NCI-H2029 treated with DMSO at 0.1 percent for 48 hours (cell line): ENCODE measurements at places on chromosomes 2 and 18.

DNA sequence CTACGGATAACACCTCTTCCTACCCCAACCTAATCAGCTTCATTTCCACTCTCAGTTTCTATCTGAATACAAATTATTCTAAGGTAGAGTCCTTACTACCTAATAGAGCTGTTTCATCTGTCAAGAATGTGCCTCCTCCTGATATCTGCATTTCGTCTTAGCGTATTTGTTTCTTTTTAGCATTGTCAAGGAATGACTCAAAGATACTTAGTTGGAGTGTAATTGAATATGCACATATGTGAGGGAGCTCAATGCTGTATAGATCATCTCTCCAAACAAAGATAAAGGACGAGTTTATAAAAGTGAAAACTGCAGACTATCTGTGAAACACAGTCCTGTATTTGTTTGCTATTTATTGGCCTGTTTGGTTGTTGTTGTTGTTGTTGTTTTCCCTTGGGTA is 2059.4 kb upstream of the CELF4 start:
- no peak for DNase-seq

DNA sequence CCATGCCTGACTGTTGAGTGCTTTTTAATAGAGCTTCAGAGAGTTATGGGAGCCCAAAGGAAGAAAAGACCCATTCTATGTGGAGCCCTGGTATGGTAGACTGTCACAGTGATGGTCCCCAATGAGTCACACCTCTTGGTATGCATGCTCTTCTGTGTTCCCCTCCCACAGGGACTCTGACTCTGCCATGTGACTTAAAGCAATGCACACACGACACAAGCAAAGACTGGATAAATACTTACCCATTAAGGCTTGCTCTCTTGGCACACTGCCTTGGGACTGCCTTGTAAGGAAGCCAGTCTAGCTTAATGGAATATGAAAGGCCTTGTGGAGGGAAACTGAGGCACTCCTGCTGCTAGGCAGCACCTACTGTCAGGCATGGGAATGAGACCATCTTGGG is 16.7 kb upstream of the DTNB start:
- DNase-seq, result no peak

DNA sequence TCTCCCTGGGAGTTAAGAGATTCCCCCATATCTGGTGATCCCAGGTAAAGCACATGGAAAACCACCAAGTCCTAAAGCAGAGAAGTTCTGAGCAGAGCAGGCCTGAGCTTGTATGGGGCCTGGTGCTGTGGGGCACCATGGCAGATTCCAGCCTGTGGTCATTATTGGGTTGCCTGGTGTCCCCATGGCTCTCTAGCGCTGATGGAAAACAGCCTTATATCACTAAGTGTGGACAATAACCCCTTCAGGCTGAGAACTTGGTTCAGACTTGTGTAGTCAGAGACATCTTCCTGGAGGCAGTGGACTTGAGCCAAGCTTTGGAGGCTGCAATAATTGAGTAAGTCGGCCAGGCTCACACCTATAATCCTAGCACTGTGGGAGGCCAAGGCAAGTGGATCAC is 96.8 kb downstream of the MCFD2 start:
- DNase-seq, result no peak

DNA sequence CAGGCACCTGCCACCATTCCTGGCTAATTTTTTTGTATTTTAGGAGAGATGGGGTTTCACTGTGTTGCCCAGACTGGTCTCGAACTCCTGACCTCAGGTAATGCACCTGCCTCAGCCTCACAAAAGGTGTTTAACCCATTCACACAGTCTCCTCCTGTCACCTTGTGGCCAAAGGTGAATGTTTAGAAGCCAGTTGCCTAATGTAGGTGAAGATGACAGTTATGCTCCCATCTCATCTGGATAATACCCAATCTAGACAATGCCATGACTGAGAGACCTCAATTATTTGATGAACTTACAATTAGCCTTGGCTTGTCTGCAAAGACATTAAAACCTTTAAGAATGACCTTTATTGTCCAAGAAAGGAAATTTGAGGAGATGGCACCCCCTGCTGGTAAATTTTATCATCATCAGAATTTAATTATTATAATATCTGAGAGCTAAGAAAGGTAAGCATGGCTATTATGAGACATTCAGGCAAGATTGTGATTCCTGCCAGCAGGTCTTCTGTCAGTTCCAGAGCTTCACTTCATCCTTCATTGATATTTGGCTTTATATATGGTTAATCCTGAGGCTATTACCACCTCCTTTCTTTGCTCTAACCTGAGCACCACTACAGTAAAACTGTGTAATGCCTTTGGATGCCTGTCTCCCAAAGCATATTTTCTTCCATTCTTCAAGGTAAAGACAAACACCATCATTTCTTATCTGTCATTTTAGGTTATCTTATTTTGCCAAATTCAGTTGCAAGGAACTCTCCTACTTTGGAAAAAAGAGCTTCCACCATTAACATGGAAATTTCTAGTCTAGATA is 117.6 kb downstream of the FAM124B start:
- DNase-seq, result no peak

DNA sequence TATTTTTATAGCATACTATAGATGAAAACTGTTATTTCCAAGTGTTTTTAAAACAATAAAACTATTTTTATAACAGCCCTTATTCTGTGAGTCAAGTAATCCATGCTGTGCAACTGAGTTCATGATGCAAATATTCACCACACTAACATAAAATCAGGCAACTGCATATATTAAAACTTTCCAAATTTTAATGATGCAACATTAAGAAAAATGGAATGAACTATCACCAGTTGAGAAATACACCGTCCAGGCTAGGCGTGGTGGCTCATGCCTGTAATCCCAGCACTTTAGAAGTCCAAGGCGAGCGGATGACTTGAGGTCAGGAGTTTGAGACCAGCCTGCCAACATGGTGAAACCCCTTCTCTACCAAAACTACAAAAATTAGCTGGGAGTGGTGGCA is 114.5 kb downstream of the CDH2 start:
- no peak for DNase-seq

- DNase-seq, result no peak
Measured at GRCh38 chr18:9711361-9712129, 3.4 kb downstream of the RAB31 start.

DNA sequence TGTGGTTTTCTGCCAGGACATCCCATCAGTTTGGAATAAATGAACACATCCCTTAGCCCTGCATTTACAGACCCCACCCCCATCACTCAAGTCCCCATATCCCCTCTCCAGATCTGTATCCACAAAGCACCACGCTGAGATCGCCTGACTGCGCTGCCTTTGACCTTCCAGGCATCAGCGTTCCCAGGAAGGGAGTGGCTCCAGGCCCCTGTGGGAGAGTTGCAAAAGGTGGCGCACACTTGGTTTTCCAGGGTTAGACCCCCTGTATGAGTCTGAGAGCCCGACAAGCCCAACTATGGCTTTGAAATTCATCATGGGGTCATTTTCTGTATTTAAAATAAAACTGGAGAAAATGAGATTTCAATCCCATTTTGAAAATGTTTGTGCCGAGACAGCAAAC is 137.0 kb upstream of the ZNF236 start:
- DNase-seq, result no peak

- DNase-seq, result no peak
Measured at GRCh38 chr18:71441156-71441555, 1103.0 kb downstream of the CBLN2 start.

DNA sequence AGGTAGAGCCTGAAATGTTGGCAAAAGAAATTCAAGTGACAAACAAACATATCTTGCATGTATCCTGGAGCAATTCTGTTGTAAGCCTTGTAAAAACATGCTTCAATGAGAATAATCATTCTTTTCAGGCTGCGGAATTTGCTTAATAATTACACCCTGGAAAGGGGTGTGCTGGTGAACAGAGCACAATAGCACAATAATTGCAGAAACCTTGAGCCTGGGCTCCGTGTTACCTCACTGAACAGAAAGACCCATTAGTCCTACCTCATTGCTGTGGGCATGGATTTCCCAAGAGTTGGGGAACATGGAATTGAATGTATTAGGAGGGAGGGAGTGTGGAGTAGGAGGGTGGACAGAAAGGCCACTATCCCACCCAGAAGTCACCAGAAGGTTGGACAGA is 168.0 kb upstream of the ALKAL2 start:
- DNase-seq, result no peak

GRCh38 chr2:216857131-216857550 is 2.7 kb downstream of the TNP1 start:
- DNase-seq, result no peak

DNA sequence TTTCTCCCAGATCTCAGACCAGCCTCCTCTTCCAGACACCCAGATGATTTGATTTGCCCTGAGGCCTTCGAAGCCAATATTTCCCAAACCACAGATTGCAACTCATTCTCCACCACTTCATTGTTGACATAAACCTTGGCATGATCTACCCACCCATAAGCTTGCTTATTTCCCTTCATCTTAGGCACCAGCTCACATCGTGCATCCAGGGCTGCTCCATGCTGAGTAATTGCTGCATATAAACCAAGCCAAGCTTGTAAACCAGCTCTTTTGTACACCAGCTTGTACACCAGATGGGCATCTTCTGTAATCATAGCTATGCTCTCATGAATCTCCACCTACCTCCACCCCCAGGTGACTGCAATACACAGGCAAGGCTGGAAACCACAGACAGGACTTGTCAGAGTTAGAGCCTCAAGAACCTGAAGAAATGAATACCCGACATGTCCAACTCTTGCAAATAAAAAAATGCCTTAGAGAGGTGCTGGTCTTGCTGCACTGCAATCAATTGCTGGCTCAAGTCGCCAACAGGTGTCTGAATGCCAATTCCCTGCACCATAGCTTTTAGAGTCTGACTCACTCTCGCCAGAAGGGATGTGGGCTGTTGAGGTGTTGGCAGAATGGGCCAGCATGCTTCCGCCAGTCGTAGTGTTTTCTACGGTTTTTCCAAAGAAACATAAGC is 31.5 kb downstream of the TRABD2A start:
- DNase-seq, result no peak

GRCh38 chr2:9422321-9423099 is 818 bp downstream of the ITGB1BP1 start:
- DNase-seq, result peak; percentile 5

DNA sequence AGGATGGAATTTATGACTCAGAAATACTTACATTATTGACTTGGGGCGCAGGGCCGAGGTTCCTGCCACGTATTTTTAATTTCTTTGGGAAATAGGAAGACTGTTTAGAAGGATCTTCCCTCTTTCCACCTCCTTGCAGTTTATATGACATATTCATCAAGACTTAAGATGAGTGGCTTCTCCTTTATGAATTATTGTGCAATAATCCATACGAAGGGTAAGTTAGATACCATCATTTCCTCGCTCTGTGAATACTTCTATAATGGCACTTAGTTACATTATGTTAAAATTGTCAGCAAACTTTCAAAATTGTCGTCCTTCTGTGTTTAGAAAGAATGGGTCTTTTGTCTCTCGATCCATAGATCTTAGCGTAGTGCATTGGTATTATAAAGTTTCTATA is 328.8 kb upstream of the UBE2E3 start:
- DNase-seq, result no peak

DNA sequence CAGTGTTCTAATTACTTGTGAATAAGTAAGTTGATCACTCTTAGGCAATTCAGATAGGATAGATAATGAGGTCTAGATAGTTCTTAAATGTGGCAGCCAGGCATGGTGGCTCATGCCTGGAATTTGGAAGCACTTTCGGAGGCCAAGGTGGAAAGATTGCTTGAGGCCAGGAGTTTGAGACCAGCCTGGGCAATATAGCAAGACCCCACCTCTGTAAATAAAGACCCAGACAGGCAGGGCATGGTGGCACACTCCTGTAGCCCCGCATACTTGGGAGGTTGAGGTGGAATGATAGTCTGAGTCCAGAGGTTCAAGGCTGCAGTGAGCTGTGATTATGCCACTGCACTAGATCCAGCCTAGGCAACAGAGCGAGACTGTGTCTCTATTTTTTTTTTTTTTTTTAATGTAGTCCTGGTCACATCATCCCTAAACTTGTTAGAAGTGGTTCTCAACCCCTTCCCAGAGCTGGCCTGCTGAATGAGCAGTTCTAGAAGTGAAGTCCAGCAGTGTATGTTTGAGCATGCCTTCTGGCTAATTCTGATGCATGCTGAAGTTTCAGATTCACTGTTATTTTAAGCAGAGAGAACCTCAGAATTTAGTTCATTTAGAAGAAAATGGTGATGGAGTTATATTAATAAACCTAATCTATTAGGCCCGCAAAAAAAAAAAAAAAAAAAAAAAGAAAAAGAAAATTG is 306.2 kb downstream of the PRKCE start:
- DNase-seq, result no peak

DNA sequence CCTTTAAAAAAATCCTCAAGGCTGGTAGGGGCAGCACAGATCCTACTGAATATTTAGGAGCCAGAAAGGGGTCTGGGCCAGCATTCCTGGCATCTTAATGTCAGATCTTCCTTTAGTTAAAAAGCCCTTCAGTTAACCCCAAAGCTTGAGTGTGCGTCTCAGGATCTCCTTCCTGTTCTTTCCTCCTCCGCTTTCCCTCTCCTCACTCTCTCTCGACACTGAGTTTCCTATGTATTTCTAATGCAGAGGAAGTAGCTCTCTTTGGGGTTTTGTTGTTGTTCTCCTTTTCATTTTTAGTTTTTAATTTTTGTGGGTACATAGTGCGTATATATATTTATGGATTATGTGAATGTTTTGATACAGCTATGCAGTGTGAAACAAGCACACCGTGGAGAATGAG is 109.9 kb upstream of the COPS8 start:
- no peak for DNase-seq

DNA sequence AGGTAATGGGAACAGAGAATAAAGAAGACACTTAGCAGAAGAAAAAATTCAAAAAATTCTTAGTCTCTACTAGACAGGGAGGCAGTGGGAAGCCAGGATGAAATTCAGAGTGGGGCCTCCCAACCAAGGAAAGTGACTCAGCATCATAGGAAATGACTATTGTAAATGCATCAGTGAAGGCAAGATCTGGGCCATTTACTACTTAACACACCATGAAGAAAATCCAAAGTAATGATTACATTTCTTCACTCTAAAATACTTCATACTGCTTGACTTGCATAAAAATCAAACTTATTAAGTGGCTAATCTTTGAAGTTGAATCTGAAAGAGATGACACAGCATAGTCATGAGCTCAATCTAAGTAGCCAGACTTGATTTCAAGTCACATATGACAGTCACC is 405.8 kb upstream of the SLC39A10 start:
- no peak for DNase-seq
